ENCODE measurements at places on chromosomes 11 and 22.

DNA sequence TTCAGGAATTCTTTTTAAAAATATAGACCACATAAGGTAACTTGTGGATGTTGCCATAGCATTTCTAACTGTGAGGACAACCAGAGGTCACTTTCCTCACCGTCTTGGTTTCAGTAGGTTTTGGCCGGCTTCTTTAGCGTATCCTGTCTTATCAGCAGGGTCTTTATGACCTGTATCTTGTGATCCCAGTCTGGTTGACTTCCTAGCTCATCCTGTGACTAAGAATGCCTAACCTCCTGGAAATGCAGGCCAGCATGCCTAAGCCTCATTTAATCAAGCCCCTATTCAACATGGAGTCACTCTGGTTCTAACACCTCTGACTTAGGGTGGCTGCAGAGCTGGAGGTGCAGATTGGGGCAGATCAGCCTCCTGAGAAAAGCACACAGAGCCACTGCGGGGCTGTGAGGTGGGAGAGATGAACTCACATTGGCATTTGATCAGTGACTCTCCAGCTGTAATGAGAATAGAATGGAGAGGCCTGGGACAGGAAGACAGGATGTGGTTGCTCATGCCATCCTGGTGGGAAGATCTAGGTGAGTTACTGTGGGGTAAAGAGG, 41.1 kb upstream of the TOP3B start:
- DNase-seq = no peak

GRCh38 chr11:76820184-76820566, 37.0 kb downstream of the TSKU start:
- no peak for DNase-seq

DNA sequence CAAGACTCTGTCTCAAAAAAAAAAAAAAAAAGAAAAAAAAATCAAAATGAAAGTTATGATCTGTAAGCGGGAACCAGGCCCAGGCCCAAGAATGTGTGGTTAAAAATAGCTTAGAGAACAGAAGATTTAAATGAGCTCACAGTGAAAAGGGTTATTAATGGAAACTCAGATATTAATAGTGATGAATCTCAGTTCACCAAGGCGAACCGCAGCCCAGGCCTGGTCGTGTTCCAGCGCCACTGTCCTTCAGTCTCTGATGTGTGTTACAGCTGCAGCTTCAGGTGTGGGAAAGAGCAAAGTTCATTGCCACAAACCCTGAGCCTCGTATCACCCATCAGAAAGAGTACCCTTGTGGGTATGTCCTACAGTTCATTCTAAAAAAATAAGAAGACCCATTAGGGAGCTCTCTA, 107.1 kb downstream of the GAB2 start:
- peak; percentile 79 for DNase-seq

DNA sequence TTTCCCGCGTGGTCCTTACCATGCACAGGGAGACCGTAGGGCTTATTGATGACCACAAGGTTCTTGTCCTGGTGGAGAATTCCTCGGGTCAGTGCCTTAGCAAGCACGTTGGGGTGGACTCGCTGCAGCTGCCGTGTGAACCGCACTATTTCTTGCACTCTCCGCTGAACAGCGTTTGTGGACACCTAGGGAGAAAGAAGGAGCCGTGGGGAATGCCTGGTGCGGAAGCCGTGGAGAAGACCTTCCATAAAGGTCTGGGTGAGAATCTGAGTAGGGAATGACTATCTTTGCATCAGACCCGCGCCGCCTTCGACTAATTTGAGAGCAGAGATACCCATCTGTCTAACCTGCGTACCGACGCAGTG, 597 bp downstream of the RPUSD4 start:
- DNase-seq = no peak

GRCh38 chr11:105582497-105582896, 27.4 kb upstream of the GRIA4 start:
- DNase-seq = no peak

- no peak for DNase-seq
These were observed 4.2 kb downstream of the STARD10 start for GRCh38 chr11:72789493-72790131.

GRCh38 chr11:11672789-11673188, 51.0 kb upstream of the GALNT18 start:
- no peak for DNase-seq

DNA sequence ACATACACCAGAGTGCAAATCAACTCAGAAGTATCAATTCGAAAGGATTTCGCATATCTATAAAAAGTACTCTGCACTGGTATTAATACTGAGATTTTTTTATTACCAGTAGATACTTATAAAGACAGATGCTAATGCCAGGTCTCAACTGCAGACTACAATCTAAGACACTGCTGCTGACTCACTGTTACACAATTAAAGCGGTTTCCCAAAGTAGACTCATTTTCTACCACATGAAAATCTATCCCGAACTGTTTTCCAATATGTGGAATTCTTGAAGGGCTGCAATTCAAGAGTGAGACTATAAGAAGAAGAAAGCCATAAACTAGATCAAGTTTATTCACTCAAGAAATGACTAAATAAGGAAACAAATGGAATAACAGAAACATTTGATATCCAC, 57.2 kb upstream of the ARHGAP32 start:
- no peak for DNase-seq

- no peak for DNase-seq
These were observed 4.5 kb downstream of the FTH1 start for GRCh38 chr11:61963016-61963281.

DNA sequence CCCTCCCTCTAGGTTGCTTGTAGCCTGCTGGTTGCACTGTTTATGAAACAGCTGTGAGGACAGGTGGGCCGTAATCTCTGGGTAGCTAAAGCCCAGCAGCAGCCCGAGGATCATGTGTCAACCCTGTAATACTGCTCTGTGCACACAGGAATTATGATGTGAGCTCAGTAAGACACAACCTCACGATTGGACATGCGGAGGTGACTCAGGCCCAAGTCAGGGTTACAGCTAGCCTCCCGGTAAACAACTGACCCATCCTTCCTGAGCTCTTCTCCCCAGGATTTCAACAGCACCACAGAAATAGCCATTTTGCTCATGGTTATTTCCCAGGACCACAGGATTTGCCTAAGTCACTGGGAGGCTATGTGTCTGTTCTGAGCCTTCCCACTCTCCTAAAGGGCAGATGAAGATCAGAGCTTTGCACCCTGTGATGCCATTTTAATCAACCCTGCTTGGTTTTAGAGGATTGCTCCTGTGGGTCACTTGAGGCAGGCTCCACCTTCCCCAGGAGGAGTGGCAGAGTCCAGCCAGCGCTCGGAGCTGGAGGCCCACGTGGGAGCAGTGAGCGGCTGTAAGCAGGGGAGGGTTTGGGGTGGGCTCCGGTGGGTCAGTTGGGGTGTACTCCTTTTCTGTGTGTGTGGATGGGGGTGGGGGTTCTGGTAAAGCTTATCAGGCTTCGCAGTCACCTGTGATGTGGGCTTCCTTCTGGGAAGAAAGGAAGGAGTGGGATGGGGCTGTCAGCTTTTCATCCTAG, at the start of gene AMPD3:
TSS of gene AMPD3 (plus strand) at position 387 of the 754 bp plus-strand sequence. CDS start 6,256 bp downstream, outside the sequence.
- DNase-seq = peak; percentile 51

DNA sequence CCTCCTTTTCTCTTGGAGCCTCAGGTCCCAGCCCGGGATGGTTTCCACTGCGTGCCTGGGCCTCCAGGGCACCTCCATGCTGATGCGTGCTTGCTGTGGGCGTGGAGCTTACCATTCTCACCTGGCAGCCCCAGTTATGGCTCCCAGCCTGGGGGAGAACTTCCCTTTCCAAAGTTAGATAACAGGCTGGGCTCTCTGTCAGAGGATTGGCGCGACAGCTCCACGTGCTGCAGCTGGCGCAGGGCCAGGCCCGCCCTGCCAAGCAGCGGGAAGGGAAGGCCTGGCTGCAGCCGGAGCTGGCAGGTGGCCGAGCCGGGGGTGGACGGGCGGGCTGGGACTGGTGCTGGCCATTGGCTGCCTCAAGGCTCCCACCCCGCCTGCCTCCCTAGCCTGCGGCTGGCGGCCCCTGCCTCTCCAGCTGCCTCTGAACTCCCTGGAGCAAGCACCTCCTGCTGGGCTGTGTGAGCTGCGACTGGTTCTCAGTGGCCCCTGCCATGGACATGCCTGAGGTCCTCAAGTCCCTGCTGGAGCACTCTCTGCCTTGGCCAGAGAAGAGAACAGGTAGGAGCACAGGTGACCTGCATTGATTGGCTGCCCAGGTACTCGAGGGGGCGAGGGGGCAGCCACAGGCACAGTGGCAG, 14.6 kb upstream of the TEF start:
- DNase-seq = no peak

- DNase-seq = no peak
These were observed 18.1 kb upstream of the BDNF start for GRCh38 chr11:27718346-27718862.

DNA sequence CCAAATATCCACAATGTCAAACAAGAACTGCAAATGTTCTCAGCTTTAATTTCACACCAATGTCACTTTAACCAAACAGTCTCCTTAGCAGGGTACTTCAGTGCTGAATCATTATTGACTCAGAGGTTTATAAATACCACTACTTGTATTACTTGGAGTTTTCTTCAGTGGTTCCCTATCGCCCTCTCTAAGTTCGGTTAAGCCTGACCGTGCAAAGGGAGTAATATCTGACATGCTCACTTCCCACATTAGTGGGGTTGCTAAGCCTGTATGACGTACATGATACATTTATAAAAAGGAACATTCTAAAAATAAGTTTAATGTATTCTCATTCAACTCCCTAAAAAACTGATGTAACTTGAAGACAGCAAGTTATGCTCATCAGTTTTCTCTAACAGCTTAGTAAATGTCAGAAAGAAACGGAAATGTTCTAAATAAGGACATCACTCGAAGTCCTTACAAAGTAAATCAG, 93.1 kb upstream of the ZC3H12C start:
- DNase-seq = peak; percentile 70

GRCh38 chr11:103898577-103899336, 137.7 kb upstream of the DDI1 start:
- no peak for DNase-seq

GRCh38 chr11:62592146-62592815, 958 bp upstream of the TUT1 start:
- DNase-seq = no peak

- DNase-seq = no peak
These were observed 80.8 kb upstream of the DRD2 start for GRCh38 chr11:113556036-113556435.

- DNase-seq = no peak
These were observed 29.8 kb downstream of the LIMK2 start for GRCh38 chr22:31241936-31242335.

DNA sequence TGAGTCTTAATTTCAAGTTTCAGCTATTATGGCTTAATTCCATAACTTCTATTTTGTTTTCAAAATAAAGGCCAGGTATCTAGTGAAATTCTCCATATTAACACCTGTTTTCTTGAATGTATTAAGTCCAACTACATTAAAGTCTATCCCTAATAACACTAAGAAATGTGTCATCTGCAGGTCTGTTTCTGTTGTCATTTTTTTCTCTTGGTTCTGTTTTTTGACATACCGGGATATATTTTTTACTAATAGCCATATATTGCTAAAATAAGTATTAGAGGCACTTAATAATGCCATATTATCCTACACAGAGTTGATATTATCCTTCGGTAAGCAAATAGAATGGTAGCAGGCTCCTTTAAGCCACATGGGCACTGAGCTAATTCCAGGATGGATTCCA, 176.0 kb upstream of the MPPED2 start:
- DNase-seq = no peak

GRCh38 chr11:28877340-28877739, 769.2 kb downstream of the METTL15 start:
- no peak for DNase-seq

DNA sequence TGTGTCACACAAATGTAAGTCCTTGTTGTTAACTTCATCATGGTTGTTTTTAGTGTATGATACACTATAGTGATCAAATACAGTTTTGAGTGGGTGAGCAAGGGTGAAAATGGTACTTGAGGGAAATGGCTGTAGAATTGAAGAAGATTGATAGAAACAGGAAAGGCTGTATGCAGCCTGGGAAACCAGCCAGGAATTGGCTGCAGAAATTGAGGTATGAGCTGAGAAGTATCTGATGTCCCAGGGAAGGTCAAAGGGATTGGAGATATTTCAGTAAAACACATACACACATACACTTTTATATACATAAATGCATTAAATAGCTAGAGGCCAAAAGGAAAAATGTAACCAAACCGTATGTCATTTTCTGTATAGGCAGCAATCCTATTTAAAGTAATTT, 13.1 kb upstream of the YAP1 start:
- DNase-seq = no peak

- DNase-seq = no peak
These were observed 11.7 kb downstream of the CAPRIN1 start for GRCh38 chr11:34063061-34063795.

DNA sequence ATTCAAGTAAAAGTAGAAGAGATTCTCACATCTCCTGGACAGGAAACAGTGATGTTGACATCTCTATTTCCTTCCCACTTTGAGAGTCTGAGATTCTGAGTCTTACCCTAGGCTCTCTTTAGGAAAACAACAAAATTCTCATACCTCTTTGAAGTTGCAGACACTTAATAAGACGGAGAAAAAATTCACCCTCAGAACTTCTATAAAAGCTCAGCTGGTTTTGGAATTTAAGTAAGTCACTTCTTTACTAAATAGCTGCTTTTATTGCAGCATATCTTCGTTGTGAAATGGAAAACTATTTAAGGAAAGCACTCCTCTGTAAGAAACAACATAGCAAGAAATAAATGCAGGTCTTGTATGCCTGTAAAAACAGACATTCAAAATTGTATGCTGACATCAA, 79.1 kb downstream of the MSANTD4 start:
- DNase-seq = no peak

DNA sequence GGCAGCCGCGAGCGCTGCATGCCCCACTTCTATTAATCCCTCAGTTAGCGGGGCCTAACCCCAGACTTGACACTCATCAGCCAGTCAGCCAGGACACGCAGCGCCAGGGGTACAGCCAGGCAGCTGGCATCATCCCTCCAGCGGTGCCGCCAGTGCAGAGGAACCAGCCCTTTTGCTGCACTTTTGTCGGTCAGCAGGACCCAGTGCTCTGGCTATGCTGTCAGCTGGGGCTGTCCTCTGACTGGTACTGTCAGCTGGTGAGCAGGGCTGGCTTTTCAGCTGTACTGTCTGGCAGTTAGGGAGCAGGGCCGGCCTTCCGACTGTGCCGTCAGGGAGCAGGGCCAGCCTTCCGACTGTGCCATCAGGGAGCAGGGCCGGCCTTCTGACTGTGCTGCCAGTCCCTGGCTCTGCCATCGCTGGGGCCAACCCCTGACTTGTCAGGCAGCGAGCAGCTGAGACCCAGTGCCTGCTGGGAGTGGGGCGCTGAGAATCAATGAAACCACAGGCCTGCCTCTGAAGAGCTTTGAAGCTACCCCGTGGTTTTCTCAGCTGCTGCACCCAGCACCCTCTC, 115.4 kb downstream of the KIAA1671 start:
- no peak for DNase-seq

- peak; percentile 83 for DNase-seq
These were observed 496.4 kb downstream of the BUD13 start for GRCh38 chr11:116276051-116277044.

GRCh38 chr22:46592390-46592872, 27.8 kb upstream of the GRAMD4 start:
- peak; percentile 75 for DNase-seq

DNA sequence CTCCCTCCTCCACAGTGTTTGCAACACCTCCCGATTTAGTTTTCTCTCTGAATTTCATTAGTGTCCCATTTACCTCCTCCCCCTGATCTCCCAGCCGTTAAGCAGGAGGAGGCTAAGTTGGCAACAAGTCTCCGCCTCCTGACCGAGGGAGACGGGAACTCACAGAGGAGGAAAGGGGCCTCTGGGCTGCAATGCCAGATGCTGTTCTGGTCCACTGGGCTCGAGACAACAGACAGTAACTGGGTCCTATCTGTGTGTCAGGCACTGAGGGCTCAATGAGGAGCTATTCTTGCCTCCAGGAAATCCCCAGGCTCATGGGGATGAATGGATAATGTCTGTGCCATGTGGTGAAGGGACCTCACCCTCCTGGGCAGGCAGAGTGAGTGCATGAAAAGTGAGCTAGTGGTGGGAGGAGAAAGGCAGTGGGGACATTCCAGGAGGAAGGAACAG, 228.1 kb downstream of the TENM4 start:
- no peak for DNase-seq
